WTC11 (cell line): ENCODE measurements at places on chromosomes 6 and 20.

GRCh38 chr20:37922016-37922415 lies 19.1 kb downstream of the VSTM2L start:
- DNase-seq = no peak

- no peak for DNase-seq
Observed at GRCh38 chr20:10110151-10110550, 75.4 kb downstream of the ANKEF1 start.

DNA sequence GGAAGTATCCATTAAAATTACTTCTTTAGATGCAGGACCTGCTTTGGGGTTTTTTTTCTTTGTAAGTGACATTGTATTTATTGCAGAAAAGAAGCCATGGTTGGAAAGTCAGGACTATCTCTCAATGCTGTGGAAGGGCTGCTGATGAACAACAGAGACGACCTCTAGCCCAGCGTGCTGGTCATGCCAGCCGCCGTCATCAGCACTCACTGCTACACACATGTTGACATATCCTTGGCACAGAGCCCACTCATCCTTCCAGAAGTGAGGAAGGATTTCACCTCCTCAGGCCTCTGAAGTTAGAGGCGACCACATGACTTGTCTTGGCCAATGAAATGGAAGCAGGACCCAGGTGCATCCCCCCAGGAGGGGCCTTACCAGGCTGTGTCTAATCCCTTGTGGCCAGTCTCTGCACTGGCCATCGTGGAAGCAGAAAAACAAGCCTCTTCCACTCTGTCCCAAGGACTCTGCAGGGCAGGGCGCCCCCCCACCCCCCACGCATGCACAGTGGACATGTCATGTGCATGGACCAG lies 343.5 kb downstream of the TAF4 start:
- no peak for DNase-seq

- no peak for DNase-seq
Observed at GRCh38 chr6:132907231-132907630, 92.9 kb downstream of the RPS12 start.

GRCh38 chr6:42021847-42022754 lies 28.2 kb upstream of the TAF8 start:
- peak; percentile 30 for DNase-seq

DNA sequence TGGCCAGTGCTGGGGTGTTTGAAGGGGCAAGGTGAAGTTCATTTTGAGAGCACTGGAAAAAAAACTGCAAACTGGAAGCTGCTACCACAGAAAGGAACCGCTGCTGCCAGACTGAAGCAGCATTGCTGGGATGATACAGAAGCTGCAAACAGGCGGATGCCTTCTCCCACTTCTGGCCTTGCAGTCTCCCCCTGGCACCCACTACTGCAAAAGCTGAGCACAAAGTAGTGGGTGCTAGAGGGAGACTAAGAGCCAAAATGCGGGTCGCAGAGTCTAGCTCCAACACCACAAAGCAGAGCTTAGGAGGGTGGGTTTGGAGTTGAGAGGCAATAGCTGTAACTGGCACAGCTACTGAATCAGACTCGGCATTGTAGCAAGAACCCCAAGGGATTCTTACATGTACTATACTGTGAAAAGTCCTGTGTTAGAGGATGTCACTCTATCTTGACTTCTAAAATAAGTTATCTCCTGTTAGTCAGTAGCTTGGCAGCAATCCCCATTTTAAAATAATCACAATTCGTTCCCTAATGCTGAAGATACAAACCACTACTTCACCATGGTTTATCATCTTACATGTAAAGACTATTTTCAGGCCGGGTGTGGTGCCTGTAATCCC lies 44.0 kb upstream of the COL21A1 start:
- DNase-seq = no peak

- DNase-seq = no peak
Observed at GRCh38 chr6:18493382-18493891, 106.3 kb downstream of the RNF144B start.

DNA sequence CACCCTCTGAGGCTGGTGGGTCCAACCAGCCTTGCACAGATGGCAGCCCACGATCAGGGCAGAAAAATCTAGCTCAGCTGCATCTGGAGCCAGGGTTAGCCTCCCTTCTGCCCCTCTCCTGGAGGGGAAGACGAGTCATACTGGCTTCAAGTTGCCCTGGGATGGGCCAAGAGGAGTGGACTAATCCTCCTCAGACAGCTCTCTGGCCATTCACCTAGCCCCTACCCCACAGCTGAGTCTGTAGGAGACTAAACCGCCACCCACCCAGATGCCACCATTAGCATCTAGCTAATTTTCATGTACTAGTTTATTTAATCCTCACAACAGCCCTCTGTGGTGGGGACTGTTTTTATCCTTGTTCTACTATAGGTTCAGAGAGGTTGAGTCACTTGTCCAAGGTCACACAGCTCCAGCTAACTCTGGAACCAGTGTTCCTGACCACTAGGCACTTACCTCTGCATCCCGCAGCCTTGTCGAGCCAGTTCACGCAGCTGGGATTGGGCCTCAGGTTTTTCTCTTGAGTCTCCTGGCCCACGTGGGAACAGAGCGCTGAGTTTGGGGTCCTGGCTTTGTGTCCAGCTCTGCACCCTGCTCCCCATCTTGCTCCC lies 48.5 kb upstream of the CCDC167 start:
- no peak for DNase-seq

GRCh38 chr6:54698974-54699373 lies 147.6 kb upstream of the FAM83B start:
- DNase-seq = no peak

- no peak for DNase-seq
Observed at GRCh38 chr20:40782043-40782368, 93.0 kb upstream of the MAFB start.

DNA sequence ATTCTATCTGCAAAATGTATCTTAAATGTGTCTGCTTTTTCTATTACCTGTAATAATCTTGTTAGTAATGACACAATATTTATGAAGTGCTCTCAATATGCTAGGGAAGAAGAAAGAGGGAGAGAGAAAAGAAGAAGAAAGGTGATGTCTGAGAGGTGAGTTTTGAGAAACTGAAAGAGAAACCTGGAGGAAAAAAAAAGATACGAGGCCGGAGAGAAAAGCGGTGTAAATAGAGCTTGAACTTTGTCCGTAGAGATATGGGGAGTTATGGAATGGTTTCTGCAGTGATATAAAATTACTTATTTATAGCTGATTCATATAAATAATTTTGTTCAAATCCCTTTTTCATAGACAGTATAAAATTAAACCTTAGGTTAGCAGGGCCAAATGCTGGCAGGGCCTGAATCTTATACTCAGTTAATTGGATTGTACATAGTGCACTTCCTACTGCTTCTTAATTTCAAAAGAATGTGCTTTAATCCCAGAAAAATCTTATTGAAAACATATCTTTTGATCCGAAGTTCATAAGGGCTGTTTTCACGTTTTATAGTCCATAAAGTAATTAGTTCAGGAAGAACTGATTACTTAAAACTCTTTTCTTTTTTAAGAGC lies 43.0 kb downstream of the MYB start:
- no peak for DNase-seq

- DNase-seq = peak; percentile 77
Observed at GRCh38 chr6:32969685-32970412, 1.5 kb downstream of the BRD2 start.

GRCh38 chr20:41499961-41500725 lies 118.0 kb downstream of the CHD6 start:
- no peak for DNase-seq

- no peak for DNase-seq
Observed at GRCh38 chr6:24838081-24838480, 39.4 kb upstream of the ARMH2 start.

GRCh38 chr20:32249030-32249738 lies 28.3 kb upstream of the KIF3B start:
- no peak for DNase-seq

DNA sequence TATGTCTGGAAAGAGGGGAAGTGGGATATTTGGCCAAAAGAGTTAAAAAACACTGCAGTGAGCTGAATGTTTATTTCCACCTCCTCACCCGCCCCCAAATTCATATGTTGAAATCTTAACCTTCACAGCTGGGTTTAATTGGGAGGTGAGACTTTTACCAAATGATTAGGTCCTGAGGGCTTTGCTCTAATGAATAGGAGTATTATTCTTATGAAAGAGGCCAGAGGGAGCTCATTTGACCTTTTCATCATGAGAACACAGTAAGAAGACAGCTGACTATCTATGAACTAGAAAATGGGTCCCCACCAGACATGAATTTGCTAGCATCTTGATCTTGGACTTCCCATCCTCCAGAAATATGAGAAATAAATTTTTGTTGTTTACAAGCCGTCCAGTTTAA lies 1028.9 kb downstream of the PHF3 start:
- DNase-seq = no peak

- no peak for DNase-seq
Observed at GRCh38 chr6:16674801-16675392, 86.4 kb downstream of the ATXN1 start.

DNA sequence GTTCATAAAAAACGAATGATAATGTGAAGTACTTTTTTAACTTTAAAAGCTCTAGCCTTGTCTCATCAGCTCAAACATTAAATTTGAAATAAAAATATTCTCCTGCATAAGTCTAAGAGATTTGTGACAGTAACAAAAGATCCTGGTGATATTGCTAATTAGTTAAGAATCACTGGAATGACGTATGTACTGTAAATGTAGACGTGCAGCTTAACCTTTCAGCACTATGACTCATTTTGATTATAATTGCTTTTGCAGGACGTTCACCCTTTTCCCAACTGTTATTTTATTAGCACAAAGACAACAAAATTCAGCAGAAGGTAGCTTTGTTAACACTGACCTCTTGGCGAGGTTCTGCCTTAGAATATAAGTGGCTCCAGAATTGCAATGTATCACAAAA lies 68.6 kb downstream of the TENT5A start:
- DNase-seq = no peak

DNA sequence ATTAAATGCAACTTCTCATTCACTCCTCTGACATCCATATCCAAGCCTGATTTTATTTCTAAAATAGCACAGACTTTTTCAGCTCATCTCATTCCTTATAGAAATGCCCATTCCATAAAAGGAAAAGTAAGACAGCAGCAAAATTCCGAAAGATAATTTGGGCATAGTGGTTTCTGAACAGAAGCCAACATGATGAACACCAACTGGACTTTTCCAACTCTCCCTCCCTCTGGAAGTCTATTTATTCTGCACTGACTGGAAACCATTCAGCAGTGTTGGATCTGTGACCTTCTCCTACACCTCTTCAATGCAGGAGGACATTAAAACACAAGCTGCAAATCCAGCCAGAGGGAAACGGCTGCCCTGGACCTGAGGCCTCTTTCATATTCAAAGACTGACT lies 306.2 kb upstream of the NT5E start:
- DNase-seq = no peak

- DNase-seq = no peak
Observed at GRCh38 chr6:11179419-11180202, 52.9 kb downstream of the NEDD9 start.

DNA sequence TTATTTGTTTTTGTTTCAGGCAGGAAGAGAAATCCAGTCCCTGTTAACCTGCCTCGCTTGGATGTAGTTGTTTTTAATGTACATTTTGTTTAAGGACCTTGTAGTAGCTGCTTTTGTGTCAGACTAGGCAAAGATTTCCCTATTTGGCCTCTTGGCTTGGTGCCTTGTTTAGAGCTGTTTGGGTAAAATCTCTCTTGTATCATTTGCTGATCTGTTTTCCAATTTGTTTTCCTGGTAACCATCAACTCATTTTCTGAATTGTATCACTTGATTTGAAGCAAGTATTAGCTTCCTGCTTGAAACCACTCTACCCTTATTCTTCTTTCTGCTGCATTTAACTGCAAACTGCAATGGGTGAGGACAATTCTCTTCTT lies 160.7 kb downstream of the ZFAND3 start:
- no peak for DNase-seq

- DNase-seq = no peak
Observed at GRCh38 chr6:14665827-14666724, 548.5 kb downstream of the CD83 start.

DNA sequence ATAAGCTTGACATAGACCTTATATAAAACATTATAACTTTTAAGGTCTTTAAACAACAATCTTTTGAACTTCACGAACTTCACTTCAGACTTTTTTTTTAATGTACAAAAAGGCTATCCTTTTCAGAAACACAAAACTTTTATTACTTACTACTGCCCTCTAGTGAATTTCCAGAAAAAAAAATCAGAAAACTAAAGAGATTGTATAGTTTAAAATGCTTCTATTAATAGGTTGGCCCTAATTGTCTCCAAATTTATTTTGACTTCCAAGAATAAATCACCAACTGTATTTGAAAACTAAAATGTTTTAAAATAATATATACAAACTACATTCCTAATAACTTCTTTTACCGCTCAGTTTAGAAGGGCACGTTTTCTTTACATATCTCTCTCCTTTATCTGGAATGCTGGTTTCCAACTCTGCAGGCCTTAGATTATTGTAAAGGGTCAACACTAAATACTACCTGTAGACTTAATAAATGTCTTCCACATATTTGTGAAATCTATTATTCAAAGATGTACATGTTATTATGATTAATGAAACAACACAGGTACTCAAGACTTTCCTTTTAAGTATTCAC lies 66.8 kb downstream of the LMBRD1 start:
- no peak for DNase-seq

- DNase-seq = peak; percentile 37
Observed at GRCh38 chr20:34312024-34312460, 8.9 kb upstream of the AHCY start.

DNA sequence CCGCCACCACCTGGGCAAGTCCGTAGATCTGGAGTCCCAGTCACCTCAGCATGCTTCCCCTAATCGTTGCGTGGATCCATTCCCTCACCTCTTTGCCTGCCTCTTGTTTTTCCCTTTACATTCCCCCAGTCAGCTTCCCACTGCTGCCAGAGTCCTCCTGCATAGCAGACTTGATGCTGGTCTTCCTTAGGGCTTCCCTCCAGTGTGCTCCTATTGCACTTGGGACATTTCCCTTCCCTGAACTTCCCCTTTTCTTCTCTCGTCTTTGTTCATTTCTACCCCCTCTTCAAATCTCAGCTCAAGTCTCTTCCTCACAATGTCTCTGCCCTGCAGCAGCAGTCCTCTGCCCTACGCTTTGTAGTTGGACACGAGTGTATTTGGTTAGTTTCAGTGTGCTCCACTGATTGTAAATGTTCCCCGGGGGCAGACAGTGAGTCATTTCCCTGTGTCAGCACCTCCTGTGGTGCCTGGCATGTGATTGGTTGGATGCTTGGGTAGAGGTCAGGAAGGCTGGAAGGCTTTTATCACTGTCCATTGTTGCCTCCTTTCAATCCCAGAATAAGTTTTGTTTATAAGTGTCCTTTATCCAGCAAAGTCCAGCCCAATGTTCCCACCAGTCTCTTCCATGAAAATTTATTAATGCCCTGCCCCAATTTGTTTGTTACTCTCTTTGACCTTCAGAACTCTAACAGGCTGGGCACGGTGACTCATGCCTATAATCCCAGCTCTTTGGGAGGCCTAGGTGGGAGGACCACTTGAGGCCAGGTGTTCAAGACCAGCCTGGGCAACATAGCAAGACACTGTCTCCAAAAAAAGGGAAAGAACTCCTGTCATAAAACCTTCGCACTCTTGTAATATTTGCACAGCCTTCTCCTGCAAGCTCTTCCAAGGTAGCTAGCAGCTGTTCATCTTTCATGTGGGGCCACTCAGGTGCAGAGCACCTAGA lies 38.3 kb downstream of the FAM120B start:
- no peak for DNase-seq
